Fibroblast of the conjunctiva (primary cell): ENCODE measurements at places on chromosomes 11 and 22.
A peak's percentile ranks its signal among the peaks of the same experiment; 100 is the strongest.

DNA sequence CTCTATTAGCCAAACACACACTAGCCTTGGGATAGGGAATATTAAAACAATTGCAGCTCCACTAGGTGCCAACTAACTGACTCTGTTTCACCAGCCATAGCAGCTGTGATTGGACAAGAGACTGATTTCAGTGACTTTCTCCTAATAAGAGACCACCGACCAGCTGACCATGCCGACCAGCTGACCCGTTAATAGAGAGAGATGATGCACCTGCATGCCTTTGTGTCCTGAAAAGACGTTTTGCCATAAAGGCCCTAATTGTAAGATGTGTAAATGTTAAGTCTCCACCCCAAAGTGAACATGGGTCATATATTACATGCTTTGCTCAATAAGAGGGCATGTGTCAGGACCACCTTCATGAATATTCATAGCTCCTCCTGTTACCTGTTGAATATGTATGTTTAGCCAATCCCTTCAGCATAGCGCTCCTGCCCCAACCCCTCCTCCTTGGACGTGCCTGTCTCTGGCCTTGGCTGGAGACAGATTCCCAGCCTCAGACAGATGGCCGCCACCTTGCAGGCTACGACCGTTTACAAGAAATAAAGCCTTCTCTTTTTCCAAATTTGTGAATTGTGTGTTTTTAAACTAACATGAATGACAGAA, 1.3 kb upstream of the NADSYN1 start:
- DNase-seq = no peak

GRCh38 chr22:39170825-39171622, 18.5 kb upstream of the CBX7 start:
- peak; percentile 36 for DNase-seq

- no peak for DNase-seq
These were observed 41.2 kb upstream of the SLC36A4 start for GRCh38 chr11:93238956-93239355.

DNA sequence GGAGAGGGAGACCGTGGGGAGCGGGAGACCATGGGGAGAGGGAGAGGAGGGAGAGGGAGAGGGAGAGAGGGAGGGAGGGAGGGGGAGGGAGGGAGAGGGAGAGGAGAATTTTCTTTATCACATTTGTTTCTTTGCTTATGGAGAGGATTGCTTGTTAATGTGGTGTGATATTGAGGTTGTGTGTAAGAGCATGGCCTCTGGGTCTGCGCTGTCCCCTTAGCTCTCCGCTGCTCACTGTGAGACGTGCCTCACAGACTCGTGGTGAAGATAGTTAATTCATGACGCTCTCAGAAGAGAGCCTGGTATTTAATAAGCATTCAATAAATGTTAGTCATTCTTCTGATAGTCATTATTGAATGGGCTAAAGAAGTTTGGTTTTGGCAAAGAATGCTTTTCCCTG, 26.2 kb downstream of the PPFIA1 start:
- DNase-seq = no peak

DNA sequence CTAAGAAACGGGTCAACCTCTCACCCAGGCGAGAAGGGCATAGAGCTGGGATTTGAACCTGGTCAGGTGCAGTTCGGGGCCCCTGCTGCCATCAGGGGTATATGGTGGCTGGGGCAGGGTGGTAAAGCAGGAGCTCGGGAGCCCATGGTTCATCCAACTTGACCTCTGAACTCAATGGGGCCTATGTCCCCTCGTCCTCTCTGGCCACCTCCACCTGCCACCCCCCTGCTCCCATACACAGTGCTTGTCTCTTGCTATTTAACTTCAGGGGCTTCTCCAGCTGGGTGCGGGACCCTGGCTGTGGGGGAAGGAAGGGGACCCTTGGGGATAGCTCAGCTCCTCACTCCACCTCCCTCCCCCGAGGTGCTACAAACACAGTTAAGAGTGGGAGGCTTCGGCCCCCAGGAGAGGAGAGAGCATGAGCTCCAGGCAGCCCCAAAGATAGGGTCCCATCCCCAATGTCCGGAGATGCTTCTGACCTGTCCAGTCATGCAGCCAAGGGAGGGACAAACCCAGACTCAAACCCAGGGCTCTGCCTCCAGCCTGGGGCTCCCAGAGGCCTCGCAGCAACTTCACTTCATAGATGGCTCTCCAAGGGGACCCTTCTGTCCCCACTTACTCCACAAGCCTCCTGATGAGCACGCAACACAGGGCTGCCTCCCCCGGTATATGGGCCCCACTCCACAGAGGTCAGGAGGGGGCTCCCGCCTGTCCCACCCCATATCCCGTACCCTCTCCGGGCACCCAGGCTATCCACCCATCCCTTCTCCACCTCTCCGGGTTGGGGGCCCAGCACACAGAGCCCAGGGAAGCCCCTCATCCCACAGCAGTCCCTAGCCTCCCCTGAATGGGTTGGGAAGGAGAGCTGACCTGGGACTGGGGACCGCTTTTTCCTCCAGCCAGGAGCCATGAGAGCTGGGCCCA, 712 bp downstream of the IL2RB start:
- no peak for DNase-seq

DNA sequence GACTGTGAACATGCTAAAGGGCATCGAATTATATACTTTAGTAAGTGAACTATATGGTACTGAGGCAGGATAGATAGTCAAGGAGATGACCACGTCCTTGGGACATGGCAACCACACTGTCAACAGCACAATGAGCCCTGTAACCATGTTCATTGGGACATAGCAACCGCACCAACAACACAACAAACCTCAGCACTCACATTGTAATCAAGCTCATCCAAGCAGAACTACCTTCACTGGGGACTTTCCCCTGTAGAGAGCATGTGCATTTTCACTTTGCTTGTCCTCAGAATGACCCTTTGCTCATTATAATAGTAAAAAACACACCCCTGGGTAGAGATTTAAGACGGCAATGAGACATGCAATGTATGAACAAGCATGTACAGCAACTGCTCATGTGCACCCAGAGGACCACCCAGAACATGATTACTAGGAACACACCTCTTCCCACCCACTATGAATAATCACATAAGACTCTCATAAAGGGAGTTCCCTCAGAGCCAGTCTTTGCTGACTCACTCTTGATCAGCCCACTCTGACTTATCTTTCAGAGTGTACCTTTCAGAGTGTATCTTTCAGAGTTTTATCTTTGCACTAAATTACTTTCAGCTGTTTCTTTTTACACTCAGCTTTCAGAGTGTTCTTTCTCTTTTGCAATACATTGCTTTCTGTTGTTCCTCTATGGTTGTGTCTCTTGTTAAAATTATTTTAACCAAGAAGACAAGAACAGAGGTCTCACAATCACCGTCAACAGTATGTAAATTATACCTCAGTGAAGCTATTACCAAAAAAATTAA, 4.1 kb upstream of the PLAAT2 start:
- DNase-seq = peak; percentile 69

DNA sequence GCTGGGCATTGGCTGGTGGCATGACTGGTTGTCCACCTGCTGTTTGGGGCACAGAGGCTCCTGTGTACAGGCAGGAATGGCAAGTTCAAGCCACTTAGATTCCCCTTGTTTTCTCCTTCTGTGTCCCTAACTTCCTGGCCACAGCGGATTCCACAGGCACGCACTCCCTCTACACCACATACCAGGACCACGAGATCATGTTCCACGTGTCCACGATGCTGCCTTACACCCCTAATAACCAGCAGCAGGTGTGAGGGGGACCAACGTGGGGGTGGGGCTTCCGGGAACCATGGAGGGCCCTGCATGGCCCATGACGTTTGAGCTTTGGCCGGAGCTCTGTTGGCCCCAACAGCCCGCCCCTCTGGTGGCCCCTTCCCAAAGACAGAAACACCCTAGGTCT, 7.8 kb downstream of the SIPA1 start:
- no peak for DNase-seq

DNA sequence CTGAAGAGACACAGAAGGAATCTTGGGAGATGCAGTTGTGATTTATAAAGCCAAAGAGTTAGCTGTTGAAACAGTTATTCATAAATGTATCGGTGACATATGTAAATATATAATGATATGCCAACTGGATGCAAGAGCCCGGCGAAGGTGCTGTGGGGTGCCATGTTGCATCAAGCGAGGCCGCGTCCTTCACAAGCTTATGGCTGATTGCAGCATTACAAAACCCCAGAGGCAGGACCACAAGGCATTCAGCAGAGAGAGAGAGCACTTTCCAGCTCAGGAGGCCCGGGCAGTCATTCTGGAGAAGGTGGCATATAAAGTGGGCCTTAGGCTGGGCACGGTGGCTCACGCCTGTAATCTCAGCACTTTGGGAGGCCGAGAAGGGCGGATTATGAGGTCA, 65.6 kb downstream of the LARGE1 start:
- no peak for DNase-seq
